GM19239 (cell line): ENCODE measurements at places on chromosomes 16 and 17.
A peak's percentile ranks its signal among the peaks of the same experiment; 100 is the strongest.

- DNase-seq: peak; percentile 78
Observed at GRCh38 chr16:67150833-67151396, at the start of gene B3GNT9. TSS of gene B3GNT9 (minus strand) at chr16:67150998. CDS start at chr16:67150485, 513 bp downstream.

- no peak for DNase-seq
Observed at GRCh38 chr17:34549966-34550365, 29.4 kb upstream of the TMEM132E start.

DNA sequence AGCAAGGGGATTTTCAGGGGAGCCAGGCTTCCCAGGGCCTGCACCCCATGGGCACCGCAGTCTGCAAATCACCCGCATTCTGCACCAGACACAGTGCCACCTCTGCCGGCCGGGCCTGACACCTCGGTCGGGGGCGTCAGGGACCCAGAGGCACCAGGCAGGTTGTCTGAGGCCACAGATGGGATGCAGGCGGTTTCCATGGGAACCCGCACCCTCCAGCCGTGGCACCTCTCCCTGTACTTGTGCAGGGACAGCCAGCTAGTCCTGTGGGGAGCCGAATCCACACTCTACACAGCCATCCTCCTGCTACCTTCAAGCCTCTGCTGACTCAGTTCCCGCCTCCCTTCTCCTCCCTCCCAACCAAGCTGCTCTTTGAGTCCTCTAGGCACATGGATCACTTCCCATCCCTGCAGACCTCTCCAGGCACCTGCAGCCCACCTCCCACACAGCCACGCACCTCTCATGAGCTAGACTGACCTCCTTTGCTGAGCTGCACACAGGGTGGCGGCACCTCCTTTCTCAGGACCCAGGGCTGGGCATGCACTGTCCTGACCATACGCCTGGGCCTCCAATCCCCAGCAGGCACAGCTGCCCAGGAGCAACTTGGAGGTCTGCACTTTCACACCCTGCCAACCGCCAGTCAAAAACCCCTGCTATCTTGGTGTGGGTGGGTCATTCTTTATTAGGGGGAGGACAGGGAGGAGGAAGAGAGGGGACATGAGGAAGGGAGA is 119.5 kb downstream of the C16orf78 start:
- DNase-seq: no peak

DNA sequence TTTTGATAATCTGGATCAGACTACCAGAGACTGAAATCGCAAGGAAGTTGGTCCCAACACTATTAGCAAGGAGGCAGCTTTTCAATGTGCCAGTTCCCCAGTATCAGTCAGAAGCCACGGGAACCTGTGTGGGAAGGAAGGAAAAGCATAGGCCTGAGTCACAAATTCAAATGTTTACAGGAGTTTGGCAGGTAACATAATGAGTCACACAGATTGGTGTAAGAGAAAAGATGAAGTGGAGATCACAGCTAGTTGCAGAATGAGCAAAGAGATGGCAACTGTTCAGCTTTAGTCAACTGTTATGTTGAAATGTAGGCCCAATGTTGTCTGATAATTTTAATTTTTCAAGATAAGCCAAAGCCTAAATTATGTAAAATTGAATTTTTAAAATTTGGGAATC is 28.1 kb upstream of the ITGA2B start:
- no peak for DNase-seq

DNA sequence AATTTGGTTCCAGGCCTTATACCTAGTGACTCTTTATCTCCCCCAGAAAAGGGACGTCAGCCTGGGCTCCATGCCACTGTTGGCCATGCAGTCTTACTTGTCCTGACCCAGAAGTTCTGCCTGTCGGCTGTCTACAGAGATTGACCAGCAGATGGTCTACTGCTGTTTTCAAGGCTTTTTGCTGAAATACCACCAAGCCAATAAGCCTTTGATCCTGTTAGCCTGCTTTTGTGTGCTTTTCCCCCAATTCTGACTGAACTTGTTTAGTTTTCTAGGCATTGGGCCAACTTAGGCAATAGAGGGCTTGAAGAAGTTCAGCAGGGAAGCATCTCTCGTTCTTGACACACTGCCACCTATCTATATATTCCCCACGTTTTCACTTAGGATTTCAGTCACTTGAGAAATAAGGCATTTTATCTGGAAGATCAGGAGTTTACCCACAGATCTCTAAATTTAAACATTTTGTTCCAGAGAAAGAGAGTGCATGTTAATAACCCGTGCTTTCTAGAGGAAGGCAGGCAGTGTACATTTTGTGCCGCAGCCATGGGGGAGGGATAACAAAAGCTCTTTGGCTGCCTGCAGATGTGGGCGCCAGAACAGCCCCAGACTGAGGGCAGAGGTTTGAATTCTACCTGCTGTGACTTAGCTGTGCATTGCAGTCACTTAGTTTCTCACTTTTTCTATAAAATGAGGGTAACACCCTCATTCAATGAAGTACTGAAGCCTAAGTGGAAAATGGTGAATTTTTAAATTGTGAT is 12.3 kb upstream of the CARMIL2 start:
- no peak for DNase-seq

DNA sequence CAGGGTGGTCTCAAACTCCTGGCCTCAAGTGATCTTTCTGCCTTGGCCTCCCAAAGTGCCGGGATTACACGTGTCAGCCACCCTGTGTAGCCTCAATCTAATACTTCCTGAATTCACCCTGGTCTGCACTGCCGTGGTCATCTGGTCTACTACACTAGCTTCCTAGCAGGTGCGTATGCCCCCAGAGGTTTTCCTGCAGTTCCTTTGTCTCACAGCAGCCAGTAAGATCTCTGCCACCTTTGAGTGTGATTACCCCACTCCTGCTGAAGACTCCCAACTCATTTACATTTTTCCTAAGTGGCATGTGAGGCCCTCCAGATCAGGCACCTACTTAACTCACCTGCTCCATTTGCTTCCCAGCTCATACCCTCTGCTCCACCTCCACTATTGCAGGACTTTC is 5.1 kb upstream of the DDX19A start:
- DNase-seq: no peak

- DNase-seq: no peak
Observed at GRCh38 chr16:47826070-47826469, 329.7 kb downstream of the ABCC12 start.

DNA sequence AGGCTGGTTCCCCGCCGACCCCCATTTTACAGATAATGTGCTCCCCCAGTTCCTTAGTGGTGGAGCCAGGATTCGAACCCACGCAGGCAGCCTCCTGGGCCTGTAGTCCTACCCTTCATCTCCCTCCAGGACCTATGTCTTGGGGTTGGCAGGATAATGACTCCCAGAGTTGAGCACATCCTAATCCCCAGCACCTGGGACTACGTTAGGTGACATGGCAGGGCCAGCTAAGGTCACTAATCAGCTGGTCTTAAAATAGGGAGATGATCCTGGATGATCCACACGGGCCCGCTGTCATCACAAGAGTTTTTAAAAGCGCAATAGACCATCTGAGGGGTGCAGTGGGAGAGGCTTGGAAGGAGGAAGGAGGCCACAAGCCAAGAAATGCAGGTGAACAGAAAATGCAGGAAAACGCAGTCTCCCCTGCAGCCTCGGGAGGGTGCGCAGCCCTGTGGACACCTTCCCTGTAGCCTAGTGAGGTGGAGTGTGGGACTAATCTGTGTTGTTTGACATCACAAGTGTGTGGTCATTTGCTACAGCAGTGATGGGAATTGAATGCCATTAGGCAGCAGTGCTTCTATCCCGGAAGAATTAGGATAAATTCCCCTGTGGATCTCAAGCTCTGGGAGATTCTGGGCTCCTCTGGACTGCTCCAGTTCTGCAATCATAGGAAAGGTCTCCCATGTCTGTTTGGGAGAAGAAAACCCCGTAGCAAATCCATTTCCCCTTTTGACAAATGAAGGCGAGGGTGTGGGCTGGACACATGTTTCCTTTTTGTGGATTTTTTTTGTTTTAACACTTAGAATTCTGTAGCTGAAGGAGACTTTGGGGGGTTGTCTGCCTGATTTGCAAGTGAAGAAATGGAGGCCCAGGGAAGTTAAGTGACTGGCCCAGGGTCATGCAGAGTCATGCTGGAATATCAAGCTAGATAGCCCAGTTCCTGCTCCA is 297.7 kb downstream of the SEC14L1 start:
- no peak for DNase-seq

DNA sequence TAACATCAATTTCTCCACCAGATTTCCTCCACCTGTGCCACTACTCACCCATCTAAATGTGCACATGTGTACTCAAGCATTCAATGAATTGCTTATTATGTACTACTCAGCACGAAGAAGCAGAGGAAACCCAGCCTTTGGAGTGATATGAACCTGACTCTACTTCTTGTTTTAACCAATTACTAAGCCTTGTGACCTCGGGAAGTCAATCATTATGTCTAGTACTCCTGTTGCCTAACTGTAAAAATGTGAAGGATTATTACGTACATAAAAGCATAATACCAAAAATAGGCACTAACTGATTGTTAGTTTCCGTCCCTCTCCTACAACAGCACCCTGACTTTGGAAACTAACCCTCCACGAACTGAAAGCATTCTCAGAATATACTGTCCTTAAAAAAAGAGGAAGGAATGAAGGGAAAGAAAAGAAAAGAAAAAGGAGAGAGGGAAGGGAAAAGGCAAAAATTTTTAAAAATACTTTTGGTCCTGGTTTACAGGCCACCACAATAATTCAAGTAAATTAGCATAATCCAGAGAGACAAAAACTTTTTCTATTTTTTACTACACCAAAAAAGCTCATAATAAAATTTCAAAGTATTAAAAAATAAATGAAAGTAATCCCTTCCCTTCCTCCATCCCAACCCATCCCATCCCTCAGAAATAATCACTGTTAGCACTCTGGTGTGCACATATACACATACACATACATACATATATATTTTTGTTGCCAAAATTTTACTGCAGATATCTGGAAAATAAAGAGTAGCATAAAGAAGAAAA is 53.6 kb downstream of the KANSL1 start:
- no peak for DNase-seq

DNA sequence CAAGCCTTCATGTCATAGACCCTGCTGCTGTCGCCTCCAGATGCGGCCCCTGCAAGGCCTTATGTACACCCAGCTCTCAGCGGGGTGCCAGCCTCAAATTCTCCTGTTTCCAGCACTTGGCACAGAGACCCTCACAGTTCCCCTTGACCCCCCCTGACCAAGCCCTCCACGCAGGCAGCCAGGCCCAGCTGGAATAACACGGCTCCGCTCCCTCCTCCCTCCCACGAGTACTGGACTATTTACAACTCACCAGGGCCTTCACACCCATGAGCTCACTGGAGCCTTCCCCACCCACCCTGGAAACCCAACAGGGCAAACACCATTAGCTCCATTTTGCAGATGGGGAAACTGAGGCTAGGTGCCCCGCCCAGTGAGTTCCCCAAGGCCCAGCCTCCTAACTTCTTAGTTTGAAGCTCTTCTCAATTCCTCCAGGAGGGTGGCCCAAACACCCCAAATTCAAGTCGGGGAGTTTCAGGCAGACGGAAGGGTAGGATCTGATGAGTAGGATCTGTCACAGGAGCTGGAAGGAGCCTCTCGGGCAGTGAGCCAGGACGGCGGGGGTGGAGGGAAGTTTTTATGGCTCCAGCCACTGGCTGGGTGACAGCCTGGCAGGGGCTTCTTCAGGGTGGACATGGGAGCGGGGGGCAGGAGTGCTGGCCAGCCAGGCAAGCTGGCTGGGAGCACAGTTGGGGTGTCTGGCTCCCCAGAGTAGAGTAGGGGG is 17.5 kb upstream of the DLX4 start:
- DNase-seq: no peak

GRCh38 chr17:77645072-77646045 is 313.1 kb upstream of the TNRC6C start:
- no peak for DNase-seq

DNA sequence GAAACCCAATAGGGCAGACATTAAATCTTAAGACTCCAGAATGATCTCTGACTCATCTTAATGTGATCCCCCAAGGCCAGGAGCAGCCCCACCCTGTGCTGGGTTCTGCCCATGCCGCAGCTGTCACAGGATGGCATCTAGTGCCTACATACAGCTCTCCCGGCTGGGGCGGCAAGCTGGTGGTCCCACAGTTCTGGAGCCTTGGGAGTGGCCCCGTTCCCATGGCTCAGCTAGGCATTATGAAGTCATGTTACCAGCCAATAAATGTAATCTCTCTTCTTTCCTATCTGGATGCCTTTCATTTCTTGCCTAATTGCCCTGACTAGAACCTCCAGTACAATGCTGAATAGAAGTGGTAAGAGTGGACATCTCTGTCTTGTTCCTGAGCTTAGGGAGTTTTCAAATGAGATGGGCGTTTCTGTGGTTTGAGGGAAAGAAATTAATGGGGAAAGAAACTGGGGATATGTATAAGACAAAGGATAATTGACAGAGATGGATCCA is 95.7 kb upstream of the DNAH17 start:
- no peak for DNase-seq

DNA sequence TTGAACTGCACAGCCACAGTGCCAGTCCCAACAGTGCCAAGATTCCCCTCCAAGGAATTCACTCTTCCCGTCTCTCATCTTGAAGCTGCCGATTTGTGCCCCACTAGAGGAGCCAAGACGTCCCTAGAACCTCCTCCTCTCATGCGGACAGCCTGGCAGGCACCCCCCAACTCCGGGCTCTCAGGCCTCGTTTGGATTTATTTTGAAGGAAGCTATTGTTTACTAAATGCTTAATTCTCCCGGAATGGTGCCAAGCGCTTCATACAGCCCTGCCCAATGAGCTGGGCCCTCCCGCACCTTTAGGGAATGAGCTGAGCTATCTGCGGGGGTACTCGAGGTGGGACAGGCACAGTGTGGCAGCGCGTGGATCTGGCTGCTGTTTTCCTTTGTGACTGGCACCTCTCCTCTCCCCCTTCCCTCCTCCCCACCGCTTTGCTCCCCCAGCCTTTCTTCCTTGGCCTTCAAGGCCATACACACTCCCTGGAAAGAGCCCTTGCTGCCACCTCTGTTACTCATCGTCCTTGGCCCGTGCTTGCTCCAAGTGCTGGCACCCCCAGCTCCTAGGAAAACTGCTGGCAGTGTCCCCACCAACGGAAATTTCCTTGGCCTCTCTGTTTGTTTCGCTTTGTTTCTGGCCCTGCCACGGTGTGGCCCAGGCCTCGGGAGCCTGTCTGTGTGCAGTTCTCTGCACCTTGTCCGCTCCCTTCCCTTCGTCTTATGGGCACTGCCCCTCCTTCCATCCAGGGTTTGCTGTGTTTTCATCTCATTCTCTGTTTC is 49.9 kb upstream of the CDR2 start:
- DNase-seq: no peak

- no peak for DNase-seq
Observed at GRCh38 chr17:76866774-76867577, 1.2 kb upstream of the MGAT5B start.

DNA sequence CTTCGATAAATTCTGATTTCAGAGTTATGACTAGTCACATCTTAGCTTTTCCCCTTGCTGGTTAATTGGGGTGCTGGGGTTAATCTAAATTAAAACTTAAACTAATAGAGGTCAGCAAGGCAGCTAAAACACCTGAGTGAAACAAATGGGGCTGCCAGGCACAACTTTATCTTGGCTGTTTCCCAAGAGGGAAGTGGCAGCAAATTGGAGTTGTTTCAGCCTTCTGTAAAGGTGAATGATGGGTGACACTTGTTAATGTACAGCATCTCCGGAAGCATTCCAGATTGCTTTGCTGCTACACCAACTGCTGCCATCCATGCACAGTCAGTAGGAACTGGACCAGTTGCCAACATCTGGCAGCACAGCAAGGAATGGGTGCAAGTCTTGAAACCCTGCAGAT is 43.9 kb downstream of the AATF start:
- no peak for DNase-seq

- DNase-seq: no peak
Observed at GRCh38 chr16:42069-42457, 11.3 kb downstream of the POLR3K start.
